CD4-positive, alpha-beta memory T cell (primary cell): ENCODE measurements at places on chromosomes 7 and 10. TPM values are rescaled to one million over a fixed set of nuclear protein-coding genes. Genes with fewer than 3 reads are reported as not detected.

SLC39A12 gene
- not detected for total RNA-seq

PIP gene
- total RNA-seq, result not detected

SPDYE5 gene
- 0.29 TPM for total RNA-seq

NCF1 gene
- total RNA-seq, result 6.8 TPM

HOXA13 gene
- total RNA-seq, result not detected

PMS2 gene
- 22.7 TPM for total RNA-seq

GJC3 gene
- 0.61 TPM for total RNA-seq

PRKCQ gene
- 70.5 TPM for total RNA-seq

GRCh38 chr7:17939606-17940301 is 540 bp downstream of the SNX13 start:
- DNase-seq, result peak; percentile 8

DNA sequence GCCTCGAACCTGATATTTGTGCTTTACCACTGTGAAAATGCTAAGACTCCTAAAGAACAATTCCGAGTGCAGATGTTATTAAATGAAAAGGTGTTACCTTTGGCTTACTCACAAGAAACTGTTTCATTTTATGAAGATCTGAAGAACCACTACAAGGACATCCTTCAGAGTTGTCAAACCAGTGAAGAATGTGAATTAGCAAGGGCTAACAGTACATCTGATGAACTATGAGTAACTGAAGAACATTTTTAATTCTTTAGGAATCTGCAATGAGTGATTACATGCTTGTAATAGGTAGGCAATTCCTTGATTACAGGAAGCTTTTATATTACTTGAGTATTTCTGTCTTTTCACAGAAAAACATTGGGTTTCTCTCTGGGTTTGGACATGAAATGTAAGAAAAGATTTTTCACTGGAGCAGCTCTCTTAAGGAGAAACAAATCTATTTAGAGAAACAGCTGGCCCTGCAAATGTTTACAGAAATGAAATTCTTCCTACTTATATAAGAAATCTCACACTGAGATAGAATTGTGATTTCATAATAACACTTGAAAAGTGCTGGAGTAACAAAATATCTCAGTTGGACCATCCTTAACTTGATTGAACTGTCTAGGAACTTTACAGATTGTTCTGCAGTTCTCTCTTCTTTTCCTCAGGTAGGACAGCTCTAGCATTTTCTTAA is 47.7 kb downstream of the MINPP1 start:
- no peak for DNase-seq

DNA sequence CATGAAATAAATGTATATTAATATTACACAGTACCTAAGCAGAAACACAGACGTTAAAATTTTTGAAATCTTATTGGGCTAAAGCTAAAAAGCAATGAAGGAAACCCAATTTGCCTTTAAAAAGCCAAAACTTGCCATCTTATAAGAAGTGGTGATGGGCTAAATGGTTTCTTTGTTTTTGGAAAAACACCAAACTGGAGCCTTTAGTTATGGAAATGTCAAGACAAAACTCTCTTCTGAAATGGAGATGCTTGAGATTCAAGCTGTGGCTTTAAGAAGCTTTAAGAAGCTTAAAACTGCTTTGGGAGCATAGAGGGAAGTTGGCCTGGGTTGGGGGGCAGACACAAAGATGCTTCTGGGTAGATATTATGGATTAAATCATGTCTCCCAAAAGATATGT is 277.0 kb downstream of the GFRA1 start:
- no peak for DNase-seq

DNA sequence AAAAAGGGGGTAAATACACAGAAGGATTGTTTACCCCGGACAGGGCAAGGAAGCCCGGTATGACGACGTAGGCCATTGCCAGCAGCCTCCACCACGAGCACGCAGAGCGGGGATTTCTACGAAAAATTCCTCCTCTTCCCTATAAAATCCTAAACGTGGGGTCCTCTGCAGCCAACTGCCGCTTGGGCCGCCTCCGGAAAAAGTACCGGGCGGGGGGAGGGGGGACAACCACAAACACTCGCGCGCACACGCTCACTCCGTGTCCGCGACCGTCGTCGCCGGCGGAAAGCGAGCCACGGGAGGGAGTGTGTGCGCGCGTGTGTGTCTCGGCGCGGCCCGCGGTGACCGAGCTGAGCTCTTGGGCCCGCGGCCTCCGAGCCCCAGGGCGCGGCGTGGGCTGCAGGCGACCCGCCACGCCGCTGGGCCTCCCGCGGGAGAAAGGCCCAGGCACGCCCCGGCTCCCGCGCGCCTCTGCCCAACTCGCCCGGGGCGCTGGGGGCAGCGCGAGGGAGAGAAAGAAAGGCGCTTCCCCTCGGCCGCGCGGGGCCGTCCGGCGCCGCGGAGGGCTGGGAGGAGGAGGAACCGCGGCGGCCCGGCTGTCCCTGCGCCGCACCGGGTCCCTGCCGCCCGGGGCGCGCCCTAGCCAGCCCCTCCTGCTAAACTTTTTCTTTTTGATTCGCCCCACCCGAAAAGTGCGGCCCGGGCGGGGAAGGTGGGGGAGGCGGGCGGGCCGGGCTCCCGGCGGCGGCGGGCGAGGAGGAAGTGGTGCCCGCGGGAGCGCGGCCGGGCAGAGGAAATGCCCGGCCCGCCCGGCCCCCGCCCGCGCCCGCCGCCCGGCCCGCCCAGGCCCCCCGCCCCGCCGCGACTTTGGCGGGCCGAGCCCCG is 1.5 kb downstream of the CTBP2 start:
- no peak for DNase-seq

DNA sequence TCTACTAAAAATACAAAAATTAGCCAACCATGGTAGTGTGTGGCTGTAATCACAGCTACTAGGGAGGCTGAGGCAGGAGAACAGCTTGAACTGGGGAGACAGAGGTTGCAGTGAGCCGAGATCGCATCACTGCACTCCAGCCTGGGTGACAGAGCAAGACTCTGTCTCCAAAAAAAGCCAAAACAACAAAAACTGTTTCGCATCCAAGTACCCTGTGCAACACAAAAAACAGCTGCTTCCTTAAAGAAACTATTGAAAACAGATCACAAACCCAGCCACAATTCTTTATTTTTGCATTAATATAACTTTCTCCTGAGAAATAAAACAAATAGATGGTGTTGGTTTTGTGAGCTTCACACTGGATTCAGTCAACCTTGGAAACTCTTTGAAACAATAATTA is 112.1 kb upstream of the AFAP1L2 start:
- no peak for DNase-seq

DNA sequence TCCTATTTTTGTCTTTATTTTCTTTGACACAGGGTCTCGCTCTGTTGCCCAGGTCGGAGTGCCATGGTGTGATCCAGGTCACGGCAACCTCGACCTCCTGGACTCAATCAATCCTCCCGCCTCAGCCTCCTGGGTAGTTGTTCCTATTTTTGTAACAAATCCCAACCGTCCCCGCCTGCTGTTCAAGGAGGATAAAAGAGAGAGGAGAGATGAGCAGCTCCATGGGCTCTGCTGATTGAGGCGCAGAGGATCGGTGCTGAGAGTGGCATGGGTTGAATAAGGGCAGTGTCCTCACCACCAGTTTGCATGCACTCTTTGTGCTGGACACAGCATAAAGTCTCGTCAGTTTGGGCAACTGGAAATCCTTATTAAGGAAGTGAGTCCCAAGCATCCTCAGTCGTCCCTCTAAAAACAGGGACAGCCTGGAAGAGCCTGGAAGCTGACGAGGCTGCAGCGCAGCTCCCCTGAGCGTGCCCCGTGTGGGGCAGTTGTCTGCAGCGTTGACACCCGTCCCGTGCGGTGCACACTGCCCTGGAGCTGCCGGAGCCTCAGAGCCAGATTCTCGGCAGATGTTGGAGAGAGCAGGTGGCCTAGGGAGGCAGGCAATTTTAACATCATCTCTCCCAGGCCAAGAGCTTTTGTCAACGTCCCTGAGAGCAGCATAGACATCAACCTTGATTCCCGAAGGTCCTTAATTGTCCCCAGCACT is 404.2 kb upstream of the RNF32 start:
- DNase-seq, result no peak

- no peak for DNase-seq
These were observed 3.9 kb downstream of the HIP1 start for GRCh38 chr7:75734586-75735458.

- DNase-seq, result no peak
These were observed 22.3 kb upstream of the XPNPEP1 start for GRCh38 chr10:109945473-109946177.

DNA sequence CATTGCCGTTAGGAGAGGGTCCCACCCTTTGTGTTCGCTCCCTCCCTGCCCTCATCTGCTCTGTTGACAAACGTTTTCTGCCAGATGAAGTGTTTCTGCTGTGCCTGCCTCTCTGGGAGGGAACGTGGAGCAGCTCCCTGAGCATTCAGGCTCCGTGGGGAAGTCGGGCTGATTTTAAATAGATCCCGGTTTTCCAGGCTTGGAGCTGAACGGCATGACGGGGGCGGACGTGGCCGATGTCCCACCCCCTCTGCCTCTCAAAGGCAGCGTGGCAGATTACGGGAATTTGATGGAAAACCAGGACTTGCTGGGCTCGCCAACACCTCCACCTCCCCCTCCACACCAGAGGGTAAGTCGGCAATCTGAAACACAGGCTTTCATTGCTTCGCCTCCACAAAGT is 101.9 kb upstream of the NPS start:
- no peak for DNase-seq

- DNase-seq, result no peak
These were observed 991 bp upstream of the FAM204A start for GRCh38 chr10:118343115-118343514.

DNA sequence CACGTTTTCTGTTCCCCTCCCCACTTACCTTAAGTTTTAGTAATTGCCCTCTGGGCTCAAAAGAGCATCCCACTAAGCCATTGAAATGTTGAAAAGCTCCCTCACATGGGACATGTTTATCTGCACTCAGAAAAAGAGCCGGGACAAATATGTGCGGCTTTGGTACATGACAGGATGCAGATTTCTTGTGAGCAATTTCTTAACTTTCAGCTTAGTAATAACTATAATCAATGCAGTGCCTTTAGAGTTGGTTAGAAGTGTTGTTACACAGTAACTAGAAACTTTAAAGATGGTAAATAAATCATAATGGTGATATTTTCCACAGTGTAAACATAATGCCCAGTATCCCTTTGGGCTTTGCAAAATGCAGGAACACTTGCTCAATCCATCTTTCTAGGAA is 89.2 kb downstream of the ZNF365 start:
- DNase-seq, result no peak

GRCh38 chr10:21260506-21261149 is 264.9 kb downstream of the SKIDA1 start:
- no peak for DNase-seq

DNA sequence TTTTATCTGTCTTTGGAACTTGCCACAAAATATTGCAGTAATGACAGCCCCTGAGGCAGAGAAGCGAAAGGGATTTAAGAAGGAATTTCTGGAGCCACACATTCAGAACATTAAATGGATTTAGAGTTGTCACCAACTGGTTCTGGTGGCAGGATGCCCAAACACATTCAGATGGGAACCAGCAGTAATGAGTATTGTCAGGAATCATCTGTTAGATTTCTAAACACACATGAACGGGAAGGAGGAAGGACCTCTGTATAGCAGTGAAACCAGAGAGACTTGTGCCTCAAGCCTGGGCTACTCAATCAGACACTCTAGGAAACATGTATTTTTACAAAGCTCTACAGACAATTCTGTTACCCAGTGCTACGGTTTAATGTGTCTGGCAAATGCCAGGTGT is 103.8 kb upstream of the CCNY start:
- no peak for DNase-seq

GRCh38 chr10:45219416-45219815 is 96.0 kb downstream of the OR13A1 start:
- no peak for DNase-seq

DNA sequence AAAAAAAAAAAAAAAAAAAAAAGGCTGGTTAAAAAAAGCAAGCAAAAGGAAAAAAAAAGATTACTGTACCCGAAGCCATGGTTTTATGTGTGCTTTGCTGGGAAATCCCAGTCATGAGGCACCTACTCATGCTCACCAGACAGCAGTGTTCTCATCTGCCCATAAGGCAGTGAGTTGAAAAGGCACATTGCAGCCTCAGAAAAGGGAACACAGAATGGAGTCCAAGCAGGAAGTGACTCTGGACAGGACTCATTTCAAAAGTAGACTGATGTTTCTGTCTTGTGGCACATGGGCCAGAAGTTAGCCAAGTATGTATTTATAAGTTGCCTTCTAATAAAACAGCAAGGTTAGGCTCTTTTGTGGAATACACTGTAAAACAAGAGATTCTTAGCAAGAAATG is 40.2 kb downstream of the PDSS1 start:
- DNase-seq, result no peak

DNA sequence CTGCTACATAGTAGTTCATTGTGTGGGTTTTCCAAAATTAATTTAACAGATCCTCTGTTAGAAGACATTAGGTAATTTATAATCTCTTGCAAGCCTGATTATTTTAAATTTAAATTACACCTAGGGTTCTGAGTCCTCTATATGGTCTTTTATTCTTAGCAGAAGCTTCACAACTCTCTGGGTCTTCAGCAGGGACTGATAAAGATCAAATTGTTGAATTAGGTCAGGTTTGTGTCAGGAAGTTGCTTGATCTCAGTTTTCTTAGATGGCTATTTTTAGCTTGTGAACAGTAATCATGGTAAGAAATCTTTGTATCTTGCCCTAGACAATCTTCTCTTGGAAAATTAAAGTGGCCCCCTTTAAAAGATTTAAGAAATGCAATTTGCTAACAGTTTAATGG is 183.1 kb upstream of the HDAC9 start:
- DNase-seq, result no peak
